DMS79 treated with DMSO at 0.1 percent for 48 hours (cell line): ENCODE measurements at places on chromosomes 3 and 15.

DNA sequence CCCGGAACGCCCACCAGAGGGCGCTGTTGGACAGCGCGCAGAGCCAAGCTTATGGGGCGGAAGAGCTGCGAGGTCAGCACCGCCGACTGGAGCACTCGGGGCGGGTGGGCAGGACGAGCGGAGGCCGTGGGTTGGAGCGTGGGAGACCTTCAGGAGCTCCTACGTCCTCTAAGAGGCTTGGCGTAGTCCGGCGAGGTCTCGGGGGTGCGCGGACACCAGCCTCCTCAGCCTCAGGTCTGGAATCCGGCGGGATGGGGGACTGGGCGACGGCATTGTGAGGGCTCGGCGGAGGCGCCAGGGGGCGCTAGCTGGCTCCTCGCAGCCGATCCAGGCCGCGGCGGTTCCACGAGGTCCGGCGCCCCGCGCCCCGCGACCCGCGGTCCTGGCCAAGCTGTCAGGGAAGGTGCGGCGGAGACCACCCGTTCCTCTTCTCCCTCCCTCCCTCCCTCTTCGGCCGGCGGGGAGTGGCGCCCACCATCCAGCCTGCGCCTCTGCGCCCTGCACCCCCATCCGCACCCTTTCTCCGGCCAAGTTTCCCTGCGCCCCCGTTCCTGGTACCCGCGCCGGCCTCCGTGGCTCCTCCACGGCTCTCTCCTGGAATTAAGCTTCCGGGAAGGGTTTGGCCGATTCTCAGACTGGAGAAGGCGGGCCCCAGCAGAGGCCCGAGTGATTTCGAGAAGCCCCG is 24.3 kb upstream of the POLG start:
- DNase-seq, result peak; percentile 39

DNA sequence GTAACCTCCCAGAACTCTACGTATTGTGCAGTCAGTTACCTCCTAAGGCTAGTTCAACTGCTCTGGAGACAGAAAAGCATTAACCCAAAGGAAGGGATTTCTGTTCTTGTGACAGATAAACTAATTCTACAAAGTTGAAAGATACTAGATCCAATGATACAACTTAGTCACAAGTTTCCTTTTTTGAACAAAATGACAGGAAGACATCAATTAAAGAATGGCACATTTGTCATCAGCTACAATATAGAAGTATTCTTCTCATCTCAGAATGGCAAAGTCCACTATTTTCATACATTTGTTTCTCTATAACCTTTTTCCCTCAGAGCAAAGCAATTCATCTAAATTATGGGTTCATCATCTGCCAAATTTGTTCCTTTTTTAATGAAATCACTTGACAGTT is 43.7 kb downstream of the ISL2 start:
- no peak for DNase-seq

GRCh38 chr15:63893866-63894661 is 60.3 kb upstream of the HERC1 start:
- DNase-seq, result no peak

DNA sequence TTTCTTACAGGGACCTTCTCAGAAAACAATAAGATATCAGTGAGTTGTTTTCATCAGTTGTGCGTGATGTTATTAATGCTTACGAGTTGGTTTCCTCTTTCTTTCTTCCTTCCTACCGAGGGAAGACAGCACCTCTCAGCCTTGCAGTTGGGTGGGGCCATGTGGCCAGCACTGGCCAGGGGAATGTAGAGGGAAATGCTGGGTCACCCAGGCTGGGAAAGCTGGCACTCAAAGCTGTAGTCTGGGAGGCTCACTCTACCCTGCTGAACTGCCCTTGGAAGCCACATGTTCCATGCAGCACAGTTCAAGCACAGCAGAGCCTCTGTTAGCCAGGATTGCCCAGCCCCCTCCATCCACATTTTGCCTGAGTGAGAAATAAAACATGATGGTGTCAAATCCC is 10.1 kb upstream of the CHCHD6 start:
- no peak for DNase-seq

DNA sequence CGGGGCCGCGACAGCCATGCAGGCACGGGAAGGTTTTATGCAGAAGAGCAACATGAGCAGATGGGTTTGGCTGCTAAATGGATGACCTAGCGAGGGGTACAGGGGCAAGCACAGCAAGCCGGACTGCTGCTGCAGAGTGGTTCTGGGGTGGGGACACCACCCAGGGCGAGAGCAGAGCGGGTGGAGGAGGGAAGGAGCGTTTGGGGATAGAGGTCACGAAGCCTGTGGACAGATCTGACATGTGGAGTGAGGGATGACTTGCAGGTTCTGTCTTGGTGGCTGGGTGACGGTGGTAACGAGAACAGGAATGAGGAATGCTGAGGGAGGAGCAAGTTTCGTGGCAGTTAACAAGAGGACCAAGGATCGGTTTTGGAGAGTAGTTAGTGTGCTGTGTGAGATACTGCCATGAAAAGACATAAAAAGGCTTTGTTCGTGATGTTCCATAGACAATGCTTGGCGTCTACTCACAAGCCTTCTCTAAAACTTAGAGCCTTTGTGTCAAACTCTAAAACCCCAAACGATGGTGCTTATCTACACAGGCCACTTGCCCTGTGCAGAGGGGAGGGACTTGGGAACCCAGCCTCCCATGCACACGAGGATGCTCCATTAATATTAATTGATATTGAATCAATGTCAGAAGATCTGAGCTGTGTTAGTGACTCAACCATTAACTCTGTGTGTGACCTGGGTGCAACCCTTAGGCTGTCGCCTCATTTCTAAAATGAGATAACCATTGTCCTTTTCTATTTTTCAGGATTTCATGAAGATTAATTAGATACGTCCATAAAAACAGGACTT is 132.7 kb upstream of the SLC2A2 start:
- DNase-seq, result no peak

GRCh38 chr3:167361306-167361705 is 18.8 kb downstream of the ZBBX start:
- no peak for DNase-seq

DNA sequence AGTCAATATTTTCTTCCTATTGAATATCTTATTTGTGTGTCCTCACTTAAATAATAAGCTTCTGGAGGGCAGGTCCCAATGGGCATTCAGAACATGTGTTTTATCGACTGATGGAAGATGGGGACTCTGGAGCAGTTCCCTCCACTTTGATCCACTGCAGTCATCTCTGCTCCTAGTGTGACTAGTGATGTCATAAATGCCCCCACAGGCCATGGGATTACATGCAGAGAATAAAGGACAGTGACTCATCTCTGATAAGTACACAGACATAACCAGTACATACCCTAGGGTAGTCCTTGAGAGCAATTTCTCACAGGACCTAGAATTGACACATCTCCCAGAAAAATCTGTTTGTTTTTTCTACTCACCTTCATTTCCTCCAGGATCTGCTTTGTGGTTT is 49.4 kb upstream of the FMN1 start:
- no peak for DNase-seq

- no peak for DNase-seq
These were observed 110.0 kb downstream of the ARNT2 start for GRCh38 chr15:80514071-80514780.

DNA sequence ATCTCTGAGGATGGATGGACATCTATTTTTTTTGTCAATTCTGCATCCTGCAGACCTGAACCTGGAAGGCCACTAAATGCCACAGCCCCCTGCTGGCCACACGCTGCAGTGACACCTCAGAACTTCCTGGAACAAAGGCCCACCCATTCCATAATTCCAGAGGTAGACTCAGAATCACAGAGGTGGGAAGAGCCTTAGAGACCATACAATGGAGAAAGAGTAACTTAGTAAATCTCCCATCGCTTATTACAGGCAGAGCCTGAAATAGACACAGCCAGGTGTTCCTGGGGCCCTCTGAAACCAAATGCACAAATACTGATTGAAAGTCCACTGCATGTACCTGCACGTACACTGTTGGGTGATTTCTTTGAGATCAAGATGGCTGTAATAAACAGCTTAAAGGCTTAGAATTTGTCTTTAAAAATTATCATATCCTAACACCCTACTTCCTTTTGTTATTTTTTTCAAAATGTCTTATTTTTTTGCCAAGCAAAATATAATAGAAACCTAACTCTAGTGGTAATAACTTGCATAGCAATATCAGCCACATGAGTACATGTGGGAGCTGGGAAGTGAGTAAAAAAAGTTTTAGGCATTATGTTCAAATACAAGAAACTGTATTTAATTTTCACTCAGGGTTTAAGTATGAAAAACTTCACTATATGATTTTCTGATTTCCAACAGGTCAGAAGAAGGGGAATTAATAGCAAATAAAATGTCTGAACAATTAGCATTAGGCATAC is 62.7 kb downstream of the EOMES start:
- no peak for DNase-seq

DNA sequence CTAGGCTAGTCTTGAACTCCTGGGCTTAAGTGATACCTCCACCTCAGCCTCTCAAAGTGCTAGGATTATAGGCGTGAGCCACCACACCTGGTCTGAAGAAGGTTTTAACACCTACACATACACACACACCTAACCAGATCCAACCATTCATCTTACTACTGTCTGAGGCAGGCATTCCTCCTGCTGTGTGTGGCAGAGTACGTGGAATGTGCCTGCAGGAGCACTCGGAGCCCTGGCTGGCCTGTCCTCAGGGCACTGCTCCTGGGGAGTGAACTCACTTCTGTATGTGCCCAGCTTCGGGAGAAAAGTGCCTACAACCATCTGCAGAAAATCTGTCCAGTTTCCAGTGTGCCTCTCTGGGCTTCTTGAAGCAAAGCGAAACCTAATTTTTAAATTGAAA is 58.2 kb upstream of the LIMD1 start:
- no peak for DNase-seq

- DNase-seq, result no peak
These were observed 269.8 kb upstream of the TMC3 start for GRCh38 chr15:81643771-81644170.

DNA sequence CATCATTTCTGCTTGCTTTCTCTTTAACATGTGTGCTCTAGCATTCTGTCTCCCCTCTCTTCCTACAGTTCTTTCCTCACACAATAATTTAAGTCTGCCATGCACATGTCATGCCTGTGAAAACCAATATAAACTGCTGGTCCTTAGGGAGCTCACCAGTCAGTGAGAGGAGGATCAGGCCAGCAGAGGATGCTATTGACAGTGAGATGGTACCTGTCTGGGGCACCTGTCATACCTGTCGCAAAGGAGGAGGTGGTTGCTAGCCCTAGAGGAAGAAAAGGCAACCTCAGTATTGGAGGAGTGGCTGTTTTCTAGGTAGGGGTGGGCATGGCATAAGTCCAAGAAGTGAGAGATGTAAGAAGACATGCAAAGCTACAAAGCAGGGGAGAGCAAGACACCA is 194.6 kb downstream of the GABRG3 start:
- no peak for DNase-seq

DNA sequence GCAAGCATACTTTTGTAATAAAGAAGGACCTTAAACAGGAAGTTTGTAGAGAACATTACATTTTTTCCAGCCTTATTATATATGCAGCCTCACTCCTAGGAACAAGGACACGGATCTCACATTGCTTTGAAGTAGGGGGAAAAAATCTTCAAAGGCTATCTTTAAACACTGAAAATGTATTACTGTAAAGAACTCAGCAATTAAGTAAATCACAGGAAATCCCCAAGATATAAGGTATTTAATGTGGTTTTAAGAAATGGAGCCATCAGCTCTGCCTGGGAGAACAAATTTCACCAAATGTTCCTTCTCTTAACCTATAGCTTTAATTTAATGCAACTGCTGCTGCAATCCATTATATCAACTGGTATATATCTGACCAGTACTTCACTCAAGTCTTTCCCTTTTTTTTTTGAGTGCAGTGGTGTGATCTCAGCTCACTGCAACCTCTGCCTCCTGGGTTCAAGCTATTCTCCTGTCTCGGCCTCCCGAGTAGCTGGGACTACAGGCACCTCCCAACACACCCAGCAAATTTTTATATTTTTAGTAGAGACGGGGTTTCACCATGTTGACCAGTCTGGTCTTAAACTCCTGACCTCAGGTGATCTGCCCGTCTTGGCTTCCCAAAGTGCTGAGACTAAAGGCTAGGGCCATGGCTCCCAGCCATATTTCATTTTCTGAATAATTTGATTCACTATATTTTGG is 2.8 kb downstream of the BTLA start:
- no peak for DNase-seq

GRCh38 chr15:63851431-63851830 is 17.7 kb upstream of the HERC1 start:
- DNase-seq, result no peak

GRCh38 chr3:39590806-39591205 is 123.3 kb downstream of the MOBP start:
- no peak for DNase-seq

DNA sequence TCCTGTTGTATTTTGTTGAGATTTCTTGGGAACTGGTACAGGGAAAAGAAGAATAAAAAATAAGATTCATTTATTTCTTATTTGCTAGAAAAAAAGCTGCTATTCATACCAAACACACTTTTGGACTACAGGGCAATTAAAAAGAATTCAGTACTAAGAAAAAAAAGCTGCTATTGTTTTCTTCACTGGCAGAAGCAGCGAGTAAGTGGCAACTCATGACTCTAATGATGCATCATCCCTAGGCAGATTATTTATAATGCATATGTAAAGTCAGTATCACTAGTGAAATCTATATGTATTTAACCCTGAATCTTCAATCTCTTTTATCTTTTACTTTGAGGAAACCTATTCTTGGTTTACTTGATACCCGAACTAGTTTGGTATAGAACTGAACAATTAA is 15.2 kb downstream of the PFN2 start:
- no peak for DNase-seq

DNA sequence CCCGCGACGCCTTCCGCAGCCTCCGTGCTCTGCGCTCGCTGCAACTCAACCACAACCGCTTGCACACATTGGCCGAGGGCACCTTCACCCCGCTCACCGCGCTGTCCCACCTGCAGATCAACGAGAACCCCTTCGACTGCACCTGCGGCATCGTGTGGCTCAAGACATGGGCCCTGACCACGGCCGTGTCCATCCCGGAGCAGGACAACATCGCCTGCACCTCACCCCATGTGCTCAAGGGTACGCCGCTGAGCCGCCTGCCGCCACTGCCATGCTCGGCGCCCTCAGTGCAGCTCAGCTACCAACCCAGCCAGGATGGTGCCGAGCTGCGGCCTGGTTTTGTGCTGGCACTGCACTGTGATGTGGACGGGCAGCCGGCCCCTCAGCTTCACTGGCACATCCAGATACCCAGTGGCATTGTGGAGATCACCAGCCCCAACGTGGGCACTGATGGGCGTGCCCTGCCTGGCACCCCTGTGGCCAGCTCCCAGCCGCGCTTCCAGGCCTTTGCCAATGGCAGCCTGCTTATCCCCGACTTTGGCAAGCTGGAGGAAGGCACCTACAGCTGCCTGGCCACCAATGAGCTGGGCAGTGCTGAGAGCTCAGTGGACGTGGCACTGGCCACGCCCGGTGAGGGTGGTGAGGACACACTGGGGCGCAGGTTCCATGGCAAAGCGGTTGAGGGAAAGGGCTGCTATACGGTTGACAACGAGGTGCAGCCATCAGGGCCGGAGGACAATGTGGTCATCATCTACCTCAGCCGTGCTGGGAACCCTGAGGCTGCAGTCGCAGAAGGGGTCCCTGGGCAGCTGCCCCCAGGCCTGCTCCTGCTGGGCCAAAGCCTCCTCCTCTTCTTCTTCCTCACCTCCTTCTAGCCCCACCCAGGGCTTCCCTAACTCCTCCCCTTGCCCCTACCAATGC is 2.0 kb downstream of the ISLR start:
- no peak for DNase-seq

- peak; percentile 11 for DNase-seq
These were observed 212.4 kb upstream of the ZBTB20 start for GRCh38 chr3:115359536-115359935.
